ENCODE measurements at places on chromosomes 11 and 22. TPM values are rescaled to one million over a fixed set of nuclear protein-coding genes. Genes with fewer than 3 reads are reported as not detected.

The PRR33 gene
- total RNA-seq: not detected

The APOA5 gene
- total RNA-seq: not detected

The PANX3 gene
- total RNA-seq: not detected

The HEPHL1 gene
- 0.09 TPM for total RNA-seq

The ASCL2 gene
- total RNA-seq: not detected

The ZNF214 gene
- 2.8 TPM for total RNA-seq

The E2F8 gene
- total RNA-seq: 0.92 TPM
